ENCODE measurements at places on chromosomes 11 and 22. TPM values are rescaled to one million over a fixed set of nuclear protein-coding genes. Genes with fewer than 3 reads are reported as not detected.

- no peak for DNase-seq
Measured at GRCh38 chr22:28464127-28464526, 215.5 kb downstream of the TTC28 start.

DNA sequence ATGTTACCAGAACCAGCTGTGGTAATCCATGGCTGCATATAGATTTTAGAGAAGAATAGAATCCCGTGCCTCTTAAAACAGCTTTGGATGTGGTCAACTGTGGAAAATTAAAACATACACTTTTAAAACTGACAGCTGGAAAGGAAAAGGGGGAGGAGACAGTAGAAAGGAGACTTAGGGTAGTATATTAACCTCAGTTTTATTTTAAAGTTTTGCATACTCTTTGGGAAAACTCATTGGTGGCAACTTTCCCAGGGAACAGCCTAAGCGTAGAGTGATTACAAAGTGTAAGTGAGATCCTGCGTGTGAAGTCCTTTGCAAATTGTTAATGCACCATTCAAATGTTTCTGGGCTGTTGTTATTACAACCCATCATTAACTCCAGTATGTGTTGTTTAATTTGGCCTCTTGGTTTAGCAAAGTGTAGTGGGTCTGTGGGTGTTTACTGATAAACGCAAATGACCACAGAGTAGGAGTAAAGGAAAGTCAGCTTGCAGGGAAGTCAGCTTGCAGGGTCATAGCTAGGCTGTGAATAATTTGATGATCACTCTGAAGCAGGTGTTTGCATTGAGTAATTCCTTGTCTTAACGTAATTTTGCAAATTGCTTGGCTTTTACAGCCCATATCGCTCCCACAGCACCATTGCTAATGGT lies 88.0 kb upstream of the DBX1 start:
- DNase-seq, result peak; percentile 92

DNA sequence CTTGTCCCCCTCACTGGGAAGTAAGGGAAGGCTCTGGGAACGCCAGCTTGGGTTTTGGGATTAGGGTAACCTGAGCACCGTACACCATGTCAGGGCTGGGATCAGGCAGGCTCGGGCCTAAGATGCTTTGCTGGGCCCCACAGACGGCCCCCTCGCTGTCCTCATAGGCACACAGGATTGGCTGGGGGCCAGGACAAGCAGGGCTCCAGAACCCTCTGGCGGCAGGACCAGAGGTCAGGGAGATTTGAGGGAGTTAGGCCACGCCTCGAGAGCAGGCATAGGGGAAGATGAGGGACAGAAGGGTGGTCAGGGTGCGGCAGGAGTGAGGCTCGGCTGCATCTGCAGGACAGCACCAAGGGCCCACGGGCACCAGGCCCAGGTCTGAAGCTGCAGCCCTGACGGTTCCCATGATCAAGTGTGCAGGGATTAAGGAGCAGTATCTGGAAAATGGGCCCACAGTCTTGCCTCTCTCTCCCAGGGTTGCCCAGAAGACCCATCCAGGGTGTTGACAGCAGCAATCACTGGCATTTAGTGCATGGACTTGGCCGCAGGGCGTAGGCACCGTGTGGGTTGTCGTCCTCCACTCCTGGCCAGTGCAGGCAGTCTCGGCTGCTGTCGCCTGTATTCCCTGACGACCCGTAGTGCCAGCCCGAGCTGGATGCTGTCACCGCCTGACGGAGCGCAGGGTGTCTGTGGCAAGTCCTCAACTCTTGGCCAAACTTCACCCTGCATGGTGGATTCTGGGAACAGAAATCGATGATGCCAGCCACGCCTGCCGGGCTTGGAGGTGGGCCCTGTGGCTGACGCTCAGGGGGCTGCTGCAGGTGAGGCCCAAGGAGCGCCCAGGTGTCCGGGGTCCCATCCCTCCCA lies 15.7 kb upstream of the GNB1L start:
- peak; percentile 34 for DNase-seq

DNA sequence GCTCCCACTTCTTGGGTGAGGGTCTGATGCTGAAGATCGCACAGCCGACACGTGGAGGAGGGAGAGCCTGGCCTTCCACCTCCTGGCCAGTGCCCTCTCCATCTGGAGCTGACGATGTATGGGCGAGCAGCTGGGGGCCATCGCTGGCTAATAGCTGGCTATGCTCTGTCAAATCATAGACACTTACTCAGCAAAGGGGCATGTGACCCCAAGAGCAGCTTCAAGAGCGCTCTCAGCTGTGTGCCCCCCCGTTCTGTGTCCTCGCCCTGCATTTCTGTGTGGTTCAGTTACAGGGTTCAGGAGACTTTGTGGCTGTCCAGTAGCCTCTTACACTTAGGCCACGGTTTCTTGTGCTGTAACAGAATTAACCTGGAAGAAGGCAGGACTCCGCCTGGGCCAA lies 26.4 kb downstream of the FBLN1 start:
- DNase-seq, result no peak

DNA sequence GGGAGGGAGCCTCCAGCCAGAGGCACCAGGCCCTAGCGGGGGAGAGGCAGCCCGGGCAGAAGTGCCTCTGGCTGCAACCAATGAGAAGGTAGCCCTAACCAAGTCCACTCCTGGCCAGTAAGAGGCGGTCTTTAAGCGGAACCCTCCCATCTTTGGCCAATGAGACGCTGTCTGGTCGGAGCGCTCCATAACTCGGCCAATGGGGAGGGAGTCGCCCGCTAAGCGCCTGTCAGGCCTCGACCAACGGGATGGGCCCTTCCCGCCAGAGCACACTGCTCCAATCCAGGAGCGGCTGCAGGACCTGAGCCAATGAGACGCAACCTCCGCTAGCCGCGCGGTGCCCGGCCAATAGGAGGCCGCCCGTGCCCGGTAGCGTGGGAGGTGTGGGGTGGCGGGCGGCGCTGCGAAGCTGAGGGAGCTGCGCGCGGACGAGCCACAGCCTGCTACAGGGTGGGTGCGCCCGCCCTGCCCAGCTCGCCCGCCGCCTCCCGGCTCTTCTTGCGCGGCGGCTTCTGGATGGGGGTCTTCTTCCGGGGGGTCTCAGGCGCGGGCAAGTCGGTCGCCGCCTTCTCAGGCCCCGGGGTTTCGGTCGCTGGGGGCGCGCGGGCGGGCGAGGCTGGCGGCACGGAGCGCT lies 12.6 kb downstream of the SCARF2 start:
- DNase-seq, result no peak

- no peak for DNase-seq
Measured at GRCh38 chr22:30033137-30033536, 47.1 kb upstream of the HORMAD2 start.

- DNase-seq, result peak; percentile 26
Measured at GRCh38 chr11:26827567-26828081, 105.8 kb upstream of the SLC5A12 start.

DNA sequence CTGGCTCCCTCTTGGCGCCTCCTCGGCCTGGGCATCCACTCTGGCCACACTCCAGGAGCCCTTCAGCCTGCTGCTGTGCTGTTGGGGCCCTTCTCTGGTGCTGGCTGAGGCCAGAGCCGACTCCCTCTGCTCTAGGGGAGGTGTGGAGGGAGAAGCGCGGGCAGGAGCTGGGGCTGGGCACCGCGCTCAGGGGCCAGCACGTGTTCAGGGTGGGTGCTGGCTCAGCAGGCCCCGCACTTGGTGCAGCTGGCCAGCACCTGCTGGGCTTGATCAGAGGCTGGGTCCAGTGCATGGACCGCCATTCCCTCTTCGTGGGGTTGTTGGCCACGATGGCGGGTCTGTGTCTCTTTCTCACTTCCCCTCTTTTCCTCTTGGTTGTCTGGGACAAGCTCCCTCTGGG lies 2381.0 kb downstream of the LRRC4C start:
- no peak for DNase-seq

- DNase-seq, result no peak
Measured at GRCh38 chr11:12625438-12626071, 48.7 kb upstream of the TEAD1 start.

DNA sequence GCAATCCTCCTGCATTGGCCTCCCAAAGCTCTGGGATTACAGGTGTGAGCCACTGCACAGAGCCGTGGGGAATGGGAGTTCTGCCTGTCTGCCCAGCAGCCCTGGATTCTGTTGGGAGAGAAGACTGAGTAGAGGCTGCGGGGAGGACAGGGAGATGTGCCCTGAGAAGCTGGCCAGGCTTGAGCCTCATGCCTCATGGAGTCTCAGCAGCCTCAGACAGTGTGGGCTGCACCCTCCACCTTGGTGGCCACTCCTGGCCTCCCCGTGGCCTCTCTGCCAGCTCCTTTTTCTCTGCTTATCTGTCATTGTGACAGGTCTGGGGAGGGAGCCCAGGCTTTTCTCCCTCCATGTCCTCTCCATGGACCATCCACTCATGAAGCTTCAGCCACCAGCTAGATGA lies 43.2 kb downstream of the DKK3 start:
- DNase-seq, result no peak

- no peak for DNase-seq
Measured at GRCh38 chr11:26767060-26767459, 45.2 kb upstream of the SLC5A12 start.

DNA sequence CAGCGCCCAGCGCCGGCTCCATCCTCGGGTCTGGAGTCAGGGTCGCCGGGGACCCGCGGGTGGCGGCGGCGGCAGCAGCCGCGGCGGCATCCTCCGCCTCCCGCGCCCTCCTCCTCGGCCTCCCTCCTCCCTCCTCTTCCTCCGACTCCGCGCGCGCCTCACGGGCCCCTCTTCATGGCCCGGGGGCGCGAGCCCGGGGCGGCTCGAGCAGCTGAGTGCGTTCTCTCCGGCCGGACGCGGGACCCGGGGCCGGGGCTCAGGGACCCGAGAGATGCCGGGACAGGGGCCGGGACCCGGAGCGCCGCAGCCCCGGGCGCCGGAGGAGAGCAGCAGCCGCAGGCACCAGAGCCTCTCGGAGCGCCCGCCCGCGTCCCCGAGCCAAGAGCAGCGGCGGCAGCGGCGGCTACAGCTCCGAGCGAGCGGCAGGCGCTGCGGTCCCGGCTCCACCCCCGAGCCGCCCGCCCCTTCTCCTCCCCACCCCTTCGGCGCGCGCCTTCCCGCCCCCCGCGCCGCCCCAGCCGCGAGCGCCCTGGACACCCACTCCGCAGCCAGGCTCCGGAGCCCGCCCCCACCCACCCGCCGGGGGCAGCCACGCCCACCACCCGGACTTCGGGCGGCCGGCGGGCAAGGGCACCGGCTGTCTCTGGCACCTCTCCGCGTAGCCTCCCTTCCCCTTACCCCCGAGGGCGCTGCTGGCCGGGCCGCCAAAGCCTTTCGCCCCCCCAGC lies at the start of gene CHST1:
TSS of gene CHST1 (minus strand) at position 417 of the 727 bp plus-strand sequence. CDS start 14,699 bp downstream, outside the sequence.
- no peak for DNase-seq

GRCh38 chr11:76140912-76141574 lies 65.3 kb downstream of the WNT11 start:
- DNase-seq, result no peak

GRCh38 chr11:27390318-27391295 lies 27.6 kb upstream of the CCDC34 start:
- no peak for DNase-seq

GRCh38 chr11:398826-399225 lies 4.8 kb downstream of the PKP3 start:
- DNase-seq, result no peak

- peak; percentile 60 for DNase-seq
Measured at GRCh38 chr11:776561-777287, 563 bp downstream of the GATD1 start.

Gene ACR
- total RNA-seq, result not detected

Gene ANGPTL5
- not detected for total RNA-seq

Gene YPEL4
- 0.04 TPM for total RNA-seq

Gene LGR4
- total RNA-seq, result 44.2 TPM

Gene CECR2
- total RNA-seq, result 17.6 TPM

Gene SAA1
- not detected for total RNA-seq

Gene NXPE1
- total RNA-seq, result not detected
